ENCODE measurements at places on chromosomes 3 and 15.

DNA sequence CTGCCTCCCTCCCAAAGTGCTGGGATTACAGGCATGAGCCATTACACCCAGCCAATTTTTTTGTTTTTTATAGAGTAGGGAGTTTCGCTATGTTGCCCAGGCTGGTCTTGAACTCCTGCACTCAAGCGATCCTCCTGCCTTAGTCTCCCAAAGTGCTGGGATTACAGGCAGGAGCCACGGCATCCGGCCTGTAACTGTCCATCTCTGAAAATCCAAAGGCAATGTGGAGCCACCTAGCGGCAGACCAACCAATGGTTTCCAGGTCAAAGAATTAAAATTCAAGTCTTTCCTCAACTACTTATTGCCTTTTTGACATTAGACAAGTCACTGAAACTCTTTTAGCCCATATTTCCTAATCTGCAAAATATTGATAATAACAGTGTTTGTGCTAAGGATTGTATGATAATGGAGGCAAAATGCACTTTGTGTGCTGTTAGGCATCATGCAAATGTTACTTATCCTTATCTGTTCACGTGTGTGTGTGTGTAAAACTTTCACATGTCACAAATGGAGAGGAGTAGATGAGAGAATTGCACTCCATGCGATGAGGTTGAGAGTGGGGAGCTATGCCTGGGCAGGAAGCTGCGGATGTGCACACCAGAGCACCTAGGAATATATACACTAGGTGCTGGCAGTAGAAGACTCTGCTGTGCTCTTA is 48.7 kb downstream of the COL8A1 start:
- DNase-seq: peak; percentile 67

- no peak for DNase-seq
Measured at GRCh38 chr3:197997936-197998335, 37.9 kb downstream of the LMLN start.

- no peak for DNase-seq
Measured at GRCh38 chr3:186092360-186093070, 16.4 kb downstream of the ETV5 start.

DNA sequence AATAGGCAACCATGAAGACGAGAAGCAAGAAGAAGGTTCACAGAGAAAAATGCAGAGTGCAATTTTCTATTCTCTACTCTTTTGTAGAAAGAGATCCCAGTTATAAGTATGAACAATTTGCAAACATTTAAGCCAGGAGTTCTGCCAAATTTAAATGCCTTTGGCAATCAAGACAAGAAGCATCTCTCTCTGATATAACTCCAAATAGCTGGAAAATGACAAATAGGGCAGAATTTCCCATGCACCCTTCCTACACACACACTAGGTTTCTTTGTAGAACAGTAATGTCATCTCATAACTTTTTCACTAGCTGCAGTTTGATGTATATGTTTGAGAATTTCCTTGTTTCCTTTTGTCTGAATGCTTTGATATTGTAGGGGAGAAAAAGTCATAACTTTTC is 333.5 kb upstream of the AZI2 start:
- no peak for DNase-seq

DNA sequence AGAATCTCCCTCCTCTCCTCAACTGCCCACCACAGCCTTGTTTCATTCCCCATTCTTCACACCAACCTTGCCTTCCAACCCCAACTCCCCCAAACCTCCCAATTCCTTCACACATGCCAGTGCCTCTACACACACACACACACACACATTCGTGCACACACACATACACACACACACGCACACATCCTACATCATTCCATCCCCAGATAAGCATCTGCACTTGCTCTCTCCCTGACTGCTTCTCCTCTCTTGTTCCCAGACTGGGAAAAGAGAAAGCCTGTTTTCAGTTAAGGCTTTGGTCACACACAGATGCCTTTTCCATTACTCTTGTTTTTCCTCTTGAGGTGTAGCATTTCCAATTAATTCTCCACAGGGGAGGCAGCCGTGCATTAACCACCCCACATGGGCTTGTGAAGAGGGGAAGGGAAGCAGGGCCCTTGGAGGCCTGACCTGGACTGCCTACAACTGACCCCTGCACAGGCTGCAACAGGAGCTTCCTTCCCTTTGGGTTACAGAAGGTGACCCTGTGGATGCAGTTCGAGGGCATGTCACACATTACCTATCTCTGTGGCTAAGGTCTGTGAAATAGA is 32.0 kb upstream of the BOC start:
- DNase-seq: peak; percentile 28

- peak; percentile 19 for DNase-seq
Measured at GRCh38 chr15:35399901-35400300, 146.1 kb downstream of the DPH6 start.

DNA sequence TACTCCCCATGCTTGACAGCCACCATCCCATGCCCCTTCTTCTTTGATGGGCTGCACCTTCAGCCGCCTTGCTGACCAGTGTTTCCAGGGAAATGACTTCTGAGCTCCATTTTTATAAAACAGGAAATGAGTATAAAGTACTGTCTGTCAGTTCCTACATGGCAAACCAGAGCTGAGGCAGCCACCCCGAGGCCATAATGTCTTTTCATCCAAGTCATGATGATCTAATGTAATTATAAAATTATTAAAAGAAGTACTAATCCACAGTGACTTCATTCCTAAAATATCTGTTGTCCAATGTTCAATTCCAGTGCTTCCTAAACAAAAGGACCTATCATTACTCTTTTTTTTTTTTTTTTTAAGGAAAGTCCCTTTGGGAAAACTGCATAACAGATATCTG is 75.2 kb upstream of the HERC1 start:
- DNase-seq: peak; percentile 29

GRCh38 chr15:42737529-42738328 is 801 bp upstream of the CDAN1 start:
- no peak for DNase-seq

DNA sequence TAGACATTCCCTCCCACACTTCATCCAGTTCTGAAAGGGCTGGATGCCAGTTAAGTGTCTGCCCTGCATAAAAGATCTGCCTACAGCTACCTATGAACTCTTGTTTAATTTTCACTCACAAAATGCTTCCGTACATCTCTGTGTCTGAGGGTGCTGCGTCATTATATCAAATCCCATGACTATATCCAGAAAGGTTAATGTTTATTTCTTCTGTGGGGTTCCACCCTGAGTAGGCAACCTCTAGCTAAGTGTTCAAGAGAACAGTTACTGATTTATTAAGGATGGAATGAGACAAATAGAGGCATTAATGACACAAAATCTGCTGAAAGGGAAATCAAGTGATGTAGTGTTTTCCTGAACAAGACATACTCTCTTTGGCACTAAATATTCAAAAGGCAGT is 220.2 kb downstream of the MTHFS start:
- DNase-seq: no peak

GRCh38 chr15:64919721-64920120 is 8.0 kb downstream of the ANKDD1A start:
- DNase-seq: no peak

DNA sequence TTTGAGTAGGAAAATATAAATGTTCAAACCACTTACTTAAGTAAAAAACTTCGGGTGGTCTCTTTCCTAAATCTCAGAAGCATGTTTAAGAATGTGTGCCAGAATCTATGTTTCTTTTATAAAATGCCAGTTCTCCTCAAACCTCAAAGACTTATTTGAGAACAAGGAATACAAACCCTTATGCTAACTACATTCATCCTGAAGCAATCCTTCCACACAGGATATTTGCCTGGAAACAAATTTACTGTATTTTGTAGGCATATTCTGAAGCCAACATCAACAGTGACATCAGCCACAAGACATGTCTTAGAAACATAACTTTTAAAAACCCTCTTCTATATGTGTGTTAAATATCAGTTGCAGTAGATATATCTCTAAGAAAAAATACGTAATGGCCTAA is 1077.0 kb downstream of the ROBO1 start:
- DNase-seq: peak; percentile 44

GRCh38 chr3:7913283-7913682 is 588.3 kb upstream of the LMCD1 start:
- DNase-seq: no peak
